ENCODE measurements at places on chromosomes 16 and 17.

GRCh38 chr17:73247726-73248125, 14.0 kb downstream of the CPSF4L start:
- no peak for DNase-seq

- no peak for DNase-seq
These were observed 11.7 kb upstream of the COX10 start for GRCh38 chr17:14057591-14057990.

- no peak for DNase-seq
These were observed 443.4 kb upstream of the SOX9 start for GRCh38 chr17:71677439-71677838.

GRCh38 chr16:74447578-74447977, 26.3 kb upstream of the CLEC18B start:
- DNase-seq, result no peak

DNA sequence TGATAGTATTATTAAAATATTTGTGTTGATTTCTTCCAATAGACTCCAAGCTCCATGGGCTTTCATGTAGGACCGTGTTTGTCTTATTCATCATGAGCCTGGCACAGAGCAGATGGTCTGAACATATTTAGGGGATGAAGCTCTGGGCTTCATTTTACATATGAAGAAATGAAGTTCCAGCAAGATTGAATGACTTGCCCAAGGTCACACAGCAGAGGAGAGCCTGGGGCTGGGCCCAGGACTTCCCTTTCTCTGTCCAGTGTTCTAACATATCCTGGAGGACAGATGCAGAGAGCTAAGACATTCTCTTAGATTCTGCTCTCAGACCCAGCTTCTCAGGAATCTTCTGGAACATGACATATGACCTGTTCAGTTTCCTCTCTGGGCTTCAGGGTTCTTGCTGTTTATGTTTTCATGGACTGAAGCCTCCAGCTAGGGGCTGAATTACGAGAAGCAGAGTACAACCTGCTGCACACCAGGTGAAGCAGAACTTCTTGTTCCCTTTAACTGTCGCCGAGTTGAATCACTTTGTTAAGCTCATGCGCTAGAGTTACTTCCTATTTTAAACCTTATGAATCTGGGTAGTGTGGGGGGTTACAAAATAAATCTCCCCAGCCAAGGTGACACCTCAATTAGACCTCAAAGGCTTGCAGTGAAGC, 53.6 kb downstream of the GPRC5B start:
- DNase-seq, result no peak

- DNase-seq, result no peak
These were observed 4.4 kb upstream of the PVALEF start for GRCh38 chr17:81160747-81161453.

GRCh38 chr16:68524069-68524820, 14.8 kb upstream of the ZFP90 start:
- DNase-seq, result no peak

GRCh38 chr16:9331503-9331902, 240.1 kb downstream of the HAPSTR1 start:
- DNase-seq, result no peak
